CD4-positive, alpha-beta T cell treated with Interleukin-1 beta for 1 hour (primary cell): ENCODE measurements at places on chromosomes 11 and 22.

- DNase-seq, result no peak
Observed at GRCh38 chr11:102864724-102865123, 10.1 kb downstream of the MMP12 start.

DNA sequence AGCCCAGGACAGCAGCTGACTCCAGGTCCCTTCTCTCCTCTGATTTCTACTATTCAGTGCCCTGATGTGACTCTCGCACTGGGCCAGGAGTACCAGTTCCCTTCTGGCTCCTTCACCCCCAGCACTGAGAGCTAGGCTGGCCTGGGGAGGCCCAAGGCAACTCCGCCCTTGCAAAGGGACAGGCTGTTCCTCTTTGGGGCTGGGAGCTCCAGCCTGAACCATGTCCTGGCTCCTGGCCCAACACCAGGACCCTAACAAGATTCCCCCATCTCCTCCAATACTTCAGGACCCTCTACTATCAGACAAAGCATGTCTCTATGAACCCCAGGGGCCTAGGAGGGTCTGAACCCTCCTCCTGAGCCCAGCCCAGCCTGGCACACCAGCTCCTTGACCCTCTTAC is 12.5 kb downstream of the CREB3L1 start:
- DNase-seq, result no peak

DNA sequence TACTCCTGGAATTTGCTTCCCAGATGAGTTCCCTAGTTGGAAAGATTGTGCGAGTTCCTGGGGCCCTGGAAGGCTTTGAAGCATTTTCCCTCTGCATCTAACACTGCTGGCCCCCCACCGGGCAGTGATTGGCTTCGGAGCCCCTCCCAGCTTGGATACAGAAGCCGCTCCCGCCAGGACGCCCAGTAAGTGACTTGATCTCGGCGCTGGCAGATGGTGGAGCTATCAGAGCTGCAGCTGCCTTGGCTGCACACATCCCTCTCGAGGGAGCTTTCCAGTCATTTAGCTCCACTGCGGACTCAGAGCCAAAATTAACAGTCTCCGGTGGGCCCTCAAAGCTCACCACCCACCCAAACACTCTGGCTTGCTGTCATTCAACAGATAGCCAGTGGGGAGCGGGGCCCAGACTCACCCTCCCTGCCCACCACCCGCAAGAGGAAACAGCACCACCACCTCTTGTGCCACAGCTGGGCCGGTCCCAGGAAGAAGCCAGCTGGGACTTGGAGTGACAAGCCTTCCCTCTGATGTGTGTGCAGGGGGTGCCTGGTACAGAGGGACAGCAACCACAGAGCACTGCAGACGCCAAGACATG is 162.3 kb downstream of the TRIM29 start:
- no peak for DNase-seq

- DNase-seq, result no peak
Observed at GRCh38 chr11:113274713-113275582, 39.4 kb upstream of the TTC12 start.

GRCh38 chr11:737366-737765 is 9.9 kb upstream of the TALDO1 start:
- no peak for DNase-seq

GRCh38 chr22:33871935-33872334 is 48.3 kb downstream of the LARGE1 start:
- no peak for DNase-seq

- DNase-seq, result no peak
Observed at GRCh38 chr22:26213826-26214225, 44.6 kb downstream of the SEZ6L start.

GRCh38 chr11:120912504-120912903 is 111.4 kb upstream of the TBCEL start:
- no peak for DNase-seq

DNA sequence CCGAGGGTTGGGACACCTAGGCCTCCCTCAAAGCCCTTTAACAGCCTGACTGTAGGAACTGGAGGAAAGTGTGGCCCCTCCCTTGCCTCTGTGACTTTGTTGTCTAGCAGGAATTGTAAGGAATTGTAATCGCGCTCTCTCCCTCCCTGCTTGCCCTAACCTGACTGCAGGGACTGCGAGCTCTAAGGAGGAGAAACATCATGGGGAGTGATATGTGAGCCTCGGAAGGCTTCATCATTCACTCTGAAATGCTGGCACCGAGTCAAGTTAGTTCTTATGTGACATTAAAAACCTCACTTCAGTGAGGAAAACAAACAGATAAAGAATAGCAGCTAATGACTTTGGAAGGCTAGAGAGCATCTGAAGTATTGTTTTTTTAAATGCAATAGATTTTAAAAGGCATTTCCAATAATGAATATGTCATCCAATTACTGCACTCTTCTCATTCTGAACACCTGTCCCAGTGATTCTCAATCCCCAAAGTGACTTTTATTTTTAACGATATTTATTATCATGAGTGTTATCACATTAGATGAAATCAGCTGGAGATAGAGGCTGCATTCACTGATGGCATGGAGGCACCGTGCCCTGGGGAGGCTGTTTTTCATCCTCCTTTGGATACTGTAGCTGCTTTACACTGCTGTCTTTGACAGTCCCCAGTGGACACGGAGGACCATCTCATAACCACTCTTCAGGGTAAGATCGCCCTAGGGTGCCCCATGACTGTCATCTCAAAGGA is 58.5 kb upstream of the NTM start:
- DNase-seq, result no peak

- no peak for DNase-seq
Observed at GRCh38 chr11:11220786-11221185, 132.3 kb downstream of the CSNK2A3 start.

GRCh38 chr22:37187552-37187890 is 526 bp downstream of the C1QTNF6 start:
- DNase-seq, result no peak

GRCh38 chr22:24207264-24208011 is 26.2 kb downstream of the SUSD2 start:
- no peak for DNase-seq

GRCh38 chr11:76649011-76649410 is 21.5 kb downstream of the LRRC32 start:
- no peak for DNase-seq

DNA sequence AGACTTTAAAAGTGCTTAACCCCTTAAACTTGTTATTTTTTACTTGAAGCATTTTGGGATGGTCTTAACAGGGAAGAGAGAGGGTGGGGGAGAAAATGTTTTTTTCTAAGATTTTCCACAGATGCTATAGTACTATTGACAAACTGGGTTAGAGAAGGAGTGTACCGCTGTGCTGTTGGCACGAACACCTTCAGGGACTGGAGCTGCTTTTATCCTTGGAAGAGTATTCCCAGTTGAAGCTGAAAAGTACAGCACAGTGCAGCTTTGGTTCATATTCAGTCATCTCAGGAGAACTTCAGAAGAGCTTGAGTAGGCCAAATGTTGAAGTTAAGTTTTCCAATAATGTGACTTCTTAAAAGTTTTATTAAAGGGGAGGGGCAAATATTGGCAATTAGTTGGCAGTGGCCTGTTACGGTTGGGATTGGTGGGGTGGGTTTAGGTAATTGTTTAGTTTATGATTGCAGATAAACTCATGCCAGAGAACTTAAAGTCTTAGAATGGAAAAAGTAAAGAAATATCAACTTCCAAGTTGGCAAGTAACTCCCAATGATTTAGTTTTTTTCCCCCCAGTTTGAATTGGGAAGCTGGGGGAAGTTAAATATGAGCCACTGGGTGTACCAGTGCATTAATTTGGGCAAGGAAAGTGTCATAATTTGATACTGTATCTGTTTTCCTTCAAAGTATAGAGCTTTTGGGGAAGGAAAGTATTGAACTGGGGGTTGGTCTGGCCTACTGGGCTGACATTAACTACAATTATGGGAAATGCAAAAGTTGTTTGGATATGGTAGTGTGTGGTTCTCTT is 2.8 kb downstream of the MALAT1 start:
- DNase-seq, result no peak

GRCh38 chr22:41504397-41504796 is 35.5 kb downstream of the ACO2 start:
- DNase-seq, result no peak

DNA sequence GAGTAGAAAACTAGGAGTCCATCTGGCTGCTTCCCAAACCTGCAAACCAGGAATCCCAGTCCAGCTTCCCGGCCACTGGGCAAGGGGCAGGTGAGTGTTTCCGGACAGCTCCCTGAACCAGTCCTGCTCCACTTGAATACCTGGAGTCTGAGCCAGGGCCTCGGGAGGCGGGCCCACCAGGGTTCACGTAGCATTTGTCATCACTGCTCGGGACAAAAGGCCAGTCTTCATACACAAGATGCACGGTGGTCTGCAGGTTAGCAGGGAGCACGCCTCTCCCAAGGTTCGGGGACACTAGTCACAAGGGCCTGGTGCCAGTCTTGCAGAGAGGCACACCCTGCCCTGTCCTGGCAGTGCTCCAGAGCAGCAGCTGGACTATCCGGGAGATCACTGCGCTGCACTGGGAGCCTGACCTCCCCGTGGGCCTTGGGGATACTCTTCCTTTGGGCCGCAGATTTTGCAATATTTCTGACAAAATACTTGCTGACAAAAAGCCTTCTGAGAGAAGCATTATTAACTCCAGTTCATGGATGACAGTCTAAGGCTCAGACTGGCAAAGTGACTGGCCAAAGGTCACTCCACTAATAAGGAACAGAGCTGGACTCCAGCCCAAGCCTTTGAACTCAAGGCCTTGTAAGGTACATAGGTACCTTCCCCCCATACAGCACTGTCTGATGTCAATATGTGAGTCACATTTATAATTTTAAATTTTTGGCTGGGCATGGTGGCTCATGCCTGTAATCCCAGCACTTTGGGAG is 25.1 kb downstream of the CD6 start:
- DNase-seq, result no peak
